ENCODE measurements at places on chromosomes 2 and 18.

DNA sequence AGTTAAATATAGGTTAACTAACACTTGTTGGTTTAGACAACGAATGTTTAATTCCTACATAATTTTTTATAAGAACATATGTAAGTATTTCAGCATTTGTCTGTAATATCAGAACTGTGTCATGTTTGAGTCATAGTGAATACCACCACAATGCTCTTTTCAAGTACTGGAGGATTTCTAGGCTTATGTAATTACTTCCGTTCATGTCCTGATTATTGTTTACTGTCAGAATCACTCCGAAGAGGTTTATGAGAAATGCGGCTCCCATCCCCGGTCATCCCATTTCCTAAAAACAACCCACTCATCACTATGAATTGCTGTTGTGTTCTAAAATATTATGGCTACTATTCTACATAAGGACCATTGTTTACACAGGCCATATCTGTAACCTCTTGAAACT, 45.1 kb downstream of the CDH19 start:
- DNase-seq, result no peak

DNA sequence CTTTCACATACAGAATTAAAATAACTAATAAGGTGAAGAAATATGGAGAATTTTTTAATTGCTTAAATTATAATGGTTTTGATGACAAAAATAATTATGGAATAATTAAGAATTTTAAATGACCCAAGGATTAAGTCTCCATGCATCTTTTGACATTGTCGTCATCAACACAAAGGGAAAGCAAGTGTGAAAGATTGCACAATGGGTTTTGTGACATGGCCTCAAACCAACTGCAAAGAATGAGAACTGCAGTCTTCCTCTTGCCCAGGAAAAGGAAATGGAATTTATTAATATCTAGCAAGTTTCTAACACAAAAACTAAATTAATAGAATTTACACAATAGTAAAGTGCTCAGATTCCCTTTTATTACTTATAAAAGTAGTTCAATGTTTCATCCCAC, 329.1 kb upstream of the PKDCC start:
- DNase-seq, result no peak

DNA sequence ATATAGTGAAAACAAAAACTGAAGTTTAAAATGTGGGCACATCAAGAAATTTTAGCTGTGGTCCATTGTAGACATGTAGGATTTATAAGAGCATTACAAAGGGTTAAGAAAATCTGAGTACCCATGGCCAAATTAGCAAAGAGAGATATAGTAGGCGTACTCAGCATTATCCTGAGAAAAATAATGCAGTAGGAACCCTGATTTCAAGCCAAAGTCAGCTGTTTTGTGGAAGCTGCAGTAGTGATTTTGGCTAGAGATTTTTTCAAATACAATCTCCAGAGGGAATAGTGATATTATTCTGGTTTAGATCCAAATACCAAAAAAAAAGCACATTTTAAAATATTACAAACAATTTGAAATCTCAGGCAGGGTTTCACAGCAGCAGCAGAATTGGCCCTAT, 450.9 kb downstream of the FBXO15 start:
- peak; percentile 49 for DNase-seq

- DNase-seq, result no peak
Observed at GRCh38 chr2:178871536-178871935, 64.3 kb upstream of the TTN start.

GRCh38 chr2:202941771-202942170, 29.7 kb downstream of the CARF start:
- DNase-seq, result peak; percentile 12

DNA sequence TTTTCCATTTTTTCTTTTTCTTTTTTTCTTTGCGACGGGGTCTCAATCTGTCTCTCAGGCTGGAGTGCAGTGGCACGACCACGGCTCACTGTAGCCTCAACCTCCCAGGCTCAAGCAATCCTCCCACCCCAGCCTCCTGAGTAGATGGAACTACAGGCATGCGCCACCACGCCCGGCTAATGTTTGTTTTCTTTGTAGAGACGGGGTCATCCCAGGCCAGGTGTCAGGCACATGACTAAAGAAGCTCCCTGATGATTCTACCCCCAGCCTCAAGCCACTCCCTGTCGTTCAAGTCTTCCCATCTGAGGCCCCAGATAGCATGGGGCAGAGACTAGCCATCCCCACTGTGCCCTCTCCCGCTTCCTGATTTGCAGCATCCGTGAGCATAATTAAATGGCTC, 9.8 kb upstream of the FZD5 start:
- DNase-seq, result no peak

DNA sequence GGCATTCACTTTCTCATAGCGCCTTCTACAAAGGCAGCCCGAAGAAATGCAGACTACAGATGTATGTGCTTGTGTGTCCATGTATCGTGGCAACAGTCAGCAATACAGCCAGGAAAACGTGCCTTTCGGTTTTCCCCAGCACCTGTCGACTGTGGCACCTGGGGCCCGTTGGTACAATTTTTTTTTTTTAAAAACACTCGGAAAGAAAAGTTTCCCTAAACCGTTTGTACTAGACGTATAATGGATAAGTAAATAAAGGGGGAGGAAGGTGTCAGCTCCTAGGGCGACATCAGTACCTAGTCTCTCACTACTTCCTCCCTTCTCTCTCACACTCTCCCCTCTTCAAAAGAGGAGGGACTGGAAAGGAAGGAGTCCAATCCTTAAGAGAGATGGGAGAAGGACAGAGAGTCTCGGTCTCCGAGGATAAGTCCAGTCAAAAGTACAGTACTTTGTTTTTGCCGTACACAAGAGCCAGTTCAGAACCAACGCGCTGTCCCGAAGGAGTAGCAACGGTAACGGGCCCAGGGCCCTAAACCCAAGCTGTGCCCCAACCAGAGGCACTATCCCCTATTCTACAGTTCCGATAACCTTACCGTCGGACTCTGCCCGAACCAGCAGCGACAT, 759 bp downstream of the PPP4R3B start:
- DNase-seq, result peak; percentile 55

- DNase-seq, result no peak
Observed at GRCh38 chr2:128423788-128424165, 105.1 kb upstream of the HS6ST1 start.

DNA sequence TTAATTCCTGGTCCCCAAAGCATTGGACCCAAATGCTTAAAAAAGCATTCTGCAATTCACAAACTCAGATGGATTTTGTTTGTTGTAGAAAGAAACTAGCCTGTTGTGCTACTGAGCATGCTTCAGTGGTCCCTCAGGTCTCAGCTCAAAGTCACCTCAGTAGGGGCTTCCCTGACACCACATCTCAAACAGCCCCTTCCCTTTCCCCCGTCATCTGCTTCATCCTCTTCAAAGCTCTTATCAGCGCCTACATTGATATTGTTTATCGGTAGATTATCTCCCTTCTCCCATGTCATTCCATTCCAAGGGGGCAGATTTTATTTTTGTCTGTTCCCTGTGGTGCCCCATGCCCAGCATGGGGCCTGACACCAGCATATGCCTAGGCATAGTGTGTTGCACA, 172.9 kb downstream of the CELF4 start:
- DNase-seq, result no peak

DNA sequence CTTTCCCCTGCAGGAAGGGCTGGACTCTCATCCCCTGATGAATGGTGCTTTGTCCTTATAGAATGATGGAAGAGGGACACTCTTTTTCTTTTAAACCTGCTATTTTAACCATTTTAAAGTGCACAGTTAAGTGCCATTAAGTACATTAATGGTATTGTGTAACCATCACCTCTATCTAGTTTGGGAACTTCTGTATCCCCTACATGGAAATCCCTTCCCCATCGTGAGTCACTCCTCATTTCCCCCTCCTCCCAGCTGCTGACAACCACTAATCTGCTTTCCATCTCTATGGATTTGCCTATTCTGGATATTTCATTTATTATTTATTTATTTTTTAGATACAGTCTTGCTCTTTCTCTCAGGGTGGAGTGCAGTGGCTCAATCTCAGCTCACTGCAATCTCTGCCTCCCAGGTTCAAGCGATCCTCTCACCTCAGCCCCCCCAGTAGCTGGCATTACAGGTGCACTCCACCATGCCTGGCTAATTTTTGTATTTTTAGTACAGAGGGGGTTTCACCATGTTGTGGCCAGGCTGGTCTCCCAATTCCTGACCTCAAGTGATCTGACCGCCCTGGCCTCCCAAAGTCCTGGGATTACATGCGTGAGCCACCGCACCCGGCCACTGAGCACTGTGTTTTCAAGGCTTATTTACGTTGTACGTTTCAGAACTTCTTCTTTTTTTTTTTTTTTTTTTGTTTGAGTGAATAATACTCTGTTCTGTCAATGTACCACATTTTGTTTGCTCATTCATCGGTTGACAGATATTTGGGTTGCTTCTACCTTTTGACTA, 15.8 kb downstream of the DGKD start:
- no peak for DNase-seq

DNA sequence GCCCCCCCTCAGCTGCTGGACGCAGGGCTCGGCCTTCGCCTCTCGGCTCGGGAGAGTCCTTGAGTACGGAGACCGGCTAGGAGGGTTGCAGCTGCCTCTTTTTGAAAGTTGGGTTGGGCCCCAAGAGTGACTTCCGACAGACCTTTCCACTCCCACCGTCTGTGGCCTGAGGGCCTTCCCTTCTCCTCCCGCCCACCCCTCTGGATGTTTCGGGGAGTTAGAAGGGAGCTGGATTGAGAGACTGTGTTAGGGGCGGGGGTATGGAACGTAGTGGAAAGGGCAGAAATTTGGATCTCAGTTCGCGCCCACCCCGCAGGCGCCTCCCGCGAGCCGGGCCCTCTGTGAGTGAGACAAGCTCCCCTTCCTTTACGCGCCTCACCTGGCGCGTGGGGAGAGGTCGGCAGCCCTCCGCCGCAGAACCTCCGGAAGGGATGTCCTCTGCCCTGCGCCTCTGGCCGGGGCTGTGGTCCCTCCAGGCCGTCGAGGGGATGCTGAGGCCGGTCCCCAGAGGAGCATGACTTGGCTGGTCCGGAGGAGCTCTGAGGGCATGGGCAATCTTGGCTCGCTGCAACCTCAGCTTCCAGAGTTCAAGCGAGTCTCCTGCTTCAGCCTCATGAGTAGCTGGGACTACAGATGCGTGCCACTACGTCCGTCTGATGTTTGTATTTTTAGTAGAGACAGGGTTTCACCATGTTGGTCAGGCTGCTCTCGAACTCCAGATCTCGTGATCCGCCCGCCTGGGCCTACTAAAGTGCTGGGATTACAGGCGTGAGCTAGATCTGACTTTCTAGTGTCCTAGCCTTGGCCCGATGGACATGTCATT, 15.9 kb downstream of the C2orf74 start:
- DNase-seq, result peak; percentile 27

- peak; percentile 57 for DNase-seq
Observed at GRCh38 chr2:207164006-207164831, 1.5 kb downstream of the KLF7 start.

GRCh38 chr18:24910221-24910620, 441.7 kb downstream of the ZNF521 start:
- DNase-seq, result no peak

GRCh38 chr18:37391698-37392548, 173.7 kb downstream of the CELF4 start:
- DNase-seq, result no peak

- DNase-seq, result peak; percentile 85
Observed at GRCh38 chr2:187982668-187983067, 309.0 kb upstream of the GULP1 start.

GRCh38 chr2:12619975-12620374, 96.8 kb upstream of the TRIB2 start:
- peak; percentile 92 for DNase-seq

Measured in fibroblast of the aortic adventitia (primary cell).